ENCODE measurements at places on chromosomes 1 and 21.

DNA sequence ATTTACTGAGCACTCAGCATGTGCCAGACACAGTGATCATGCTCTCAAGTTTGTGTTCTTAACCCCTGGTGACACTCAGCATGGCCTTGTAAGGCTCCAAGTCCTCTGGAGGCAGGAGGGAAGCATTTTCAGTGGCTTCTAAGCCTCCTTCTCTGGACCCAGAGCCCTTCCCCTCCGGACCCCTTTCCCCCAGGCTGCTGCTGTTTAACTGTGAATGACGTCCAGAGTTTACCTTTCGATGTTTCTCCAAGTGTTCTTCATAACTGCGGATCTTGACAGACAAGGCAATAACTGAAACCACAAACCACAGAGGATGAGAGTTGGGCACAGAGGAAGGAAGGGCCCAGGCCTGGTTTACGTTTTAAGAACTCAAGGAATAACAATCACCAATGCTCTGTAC lies 6.5 kb downstream of the MRPS15 start:
- no peak for DNase-seq

DNA sequence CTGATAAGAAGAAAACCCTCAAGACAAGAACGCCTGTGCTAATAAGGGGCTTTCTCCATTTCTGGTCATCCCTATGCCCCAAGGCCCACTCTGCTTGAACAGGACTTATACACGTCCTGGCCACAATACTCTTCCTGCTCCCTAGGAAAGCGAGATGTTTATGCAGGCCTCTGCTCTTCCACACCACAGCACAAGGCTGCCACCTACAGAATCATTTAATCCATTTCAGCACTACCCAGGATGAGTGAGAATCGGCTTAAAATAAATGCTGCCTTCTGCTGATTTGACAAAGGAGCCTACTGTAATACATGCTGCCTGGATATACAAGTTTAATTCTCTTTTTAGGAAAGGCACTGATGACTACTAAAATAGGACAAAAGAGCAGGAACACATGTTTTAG lies 29.4 kb downstream of the FRRS1 start:
- peak; percentile 40 for DNase-seq

GRCh38 chr1:19668888-19669287 lies 4.2 kb downstream of the HTR6 start:
- DNase-seq: no peak

- no peak for DNase-seq
Measured at GRCh38 chr1:8211251-8211882, 106.5 kb upstream of the SLC45A1 start.

GRCh38 chr1:225921734-225922709 lies 2.0 kb downstream of the PYCR2 start:
- no peak for DNase-seq

DNA sequence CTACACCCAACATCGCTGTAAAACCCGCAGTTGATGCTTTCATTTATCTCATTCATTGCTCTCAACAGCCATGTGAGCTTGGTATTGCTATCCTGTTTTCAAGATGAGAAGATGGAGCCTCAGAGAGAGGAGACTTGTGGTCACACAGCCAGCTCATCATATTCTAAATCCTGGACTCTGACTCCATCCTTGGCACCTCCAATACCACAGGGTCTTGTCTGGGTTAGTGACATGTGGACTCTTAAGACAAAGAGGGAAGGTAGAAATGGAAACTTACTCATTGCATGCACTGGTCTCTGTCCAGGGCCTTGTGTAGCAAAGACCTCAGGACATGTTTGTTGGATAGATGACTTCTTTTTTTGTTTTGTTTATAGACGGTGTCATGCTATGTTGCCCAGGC lies 7.0 kb upstream of the RNF19B start:
- DNase-seq: no peak

DNA sequence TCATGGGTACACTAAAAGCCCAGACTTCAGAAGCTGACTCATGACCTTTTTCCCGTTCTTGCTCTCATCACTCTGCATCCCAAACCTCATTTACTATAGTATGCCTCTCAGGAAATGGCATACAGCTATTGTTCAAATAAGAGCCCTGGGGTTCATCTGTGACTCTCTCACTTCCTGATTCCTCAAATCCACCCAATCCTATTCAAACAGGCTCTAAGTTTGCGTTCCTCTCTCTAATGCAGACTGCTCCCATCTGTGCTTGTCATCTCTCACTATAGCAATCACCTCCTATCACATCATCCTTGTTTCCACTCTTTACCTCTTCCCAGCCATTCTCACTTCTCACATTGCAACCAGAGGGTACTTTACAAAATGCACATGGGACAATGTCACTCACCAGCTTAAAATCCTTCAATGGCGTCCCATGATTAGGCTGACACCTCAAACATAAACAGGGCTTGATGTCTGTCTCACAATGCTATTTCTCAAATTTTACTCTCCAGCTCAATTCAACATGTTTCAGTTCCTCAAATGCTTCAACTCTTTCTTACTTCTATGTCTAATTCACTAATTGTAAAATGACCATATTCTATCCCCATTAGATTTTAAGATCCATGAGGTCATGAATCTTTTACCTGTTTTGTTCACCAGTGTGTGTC lies 408.4 kb downstream of the NTNG1 start:
- no peak for DNase-seq

- DNase-seq: no peak
Measured at GRCh38 chr1:34907487-34908090, 21.9 kb downstream of the DLGAP3 start.

GRCh38 chr1:238487931-238488330 lies 597.2 kb upstream of the ZP4 start:
- peak; percentile 66 for DNase-seq

GRCh38 chr1:63693944-63694571 lies 79.8 kb upstream of the ROR1 start:
- DNase-seq: no peak

DNA sequence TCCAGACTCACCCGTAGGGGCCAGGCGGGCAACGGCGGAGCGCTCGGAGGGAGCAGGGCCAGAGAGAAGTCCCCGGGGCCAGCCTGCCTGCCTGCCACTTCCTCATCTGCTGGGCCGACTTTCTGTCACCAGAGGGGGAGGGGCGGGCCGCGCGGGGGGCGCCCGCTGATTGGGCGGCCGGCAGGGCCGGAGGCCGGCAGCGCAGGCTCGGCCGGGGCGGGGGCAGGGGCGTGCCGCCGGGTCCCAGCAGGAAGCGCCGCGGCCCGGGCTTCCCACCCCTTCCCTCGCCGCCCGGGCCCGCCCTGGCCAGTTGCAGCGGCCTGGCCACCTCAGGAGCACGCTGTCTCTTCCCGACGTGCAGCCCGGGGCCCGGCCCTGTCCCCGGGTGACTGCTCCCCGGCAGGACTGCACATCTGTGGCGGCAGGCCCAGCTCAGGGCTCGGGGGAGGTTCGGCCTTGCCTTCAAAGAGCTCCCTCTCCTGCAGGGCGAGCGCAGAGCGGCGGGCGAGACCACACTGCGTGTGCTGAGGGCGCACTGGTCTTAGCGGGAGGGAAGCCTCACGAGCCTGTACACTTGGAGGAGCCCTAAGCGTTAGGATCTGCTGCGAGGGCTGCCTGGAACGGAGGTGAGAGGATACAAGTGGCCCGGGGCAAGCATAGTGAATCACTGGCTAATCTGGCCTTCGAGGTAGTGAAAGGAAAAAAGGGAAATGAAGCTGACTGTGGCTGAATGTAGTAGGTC lies at the start of gene ELOVL1:
Gene ELOVL1, minus strand, starts transcription at position 108 of the 742 bp plus-strand sequence. CDS start 2,402 bp downstream, outside the sequence.
- peak; percentile 66 for DNase-seq

DNA sequence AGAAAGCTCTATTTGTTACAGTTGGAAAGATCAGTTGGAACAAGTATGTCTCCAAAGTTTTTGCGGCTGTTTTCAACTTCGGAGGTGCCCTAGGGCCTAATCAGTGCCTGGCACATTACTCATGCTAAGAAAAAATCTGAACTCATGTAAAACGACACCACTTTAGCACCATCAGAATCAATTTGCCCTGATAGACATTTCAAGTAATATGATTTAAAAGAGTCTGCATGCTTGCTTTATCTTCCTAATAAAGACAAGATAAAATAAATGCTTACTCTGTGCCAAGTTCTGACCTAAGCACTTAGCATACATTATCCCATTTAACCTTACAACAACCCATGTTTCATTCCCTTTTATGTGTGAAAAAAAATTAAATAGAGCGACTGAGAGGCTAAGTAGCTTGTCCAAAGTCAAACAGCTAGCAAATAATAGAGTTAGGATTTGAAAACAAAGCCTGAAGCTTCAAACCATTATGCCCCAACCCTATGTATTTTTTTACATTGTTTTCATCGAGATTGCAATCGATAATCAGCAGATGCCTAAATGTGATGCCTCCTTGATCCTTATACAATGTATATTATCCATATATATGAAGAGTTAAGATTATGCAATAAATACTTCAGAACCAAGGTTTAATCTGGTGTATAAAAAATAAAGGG lies 91.3 kb downstream of the DENND1B start:
- DNase-seq: no peak

DNA sequence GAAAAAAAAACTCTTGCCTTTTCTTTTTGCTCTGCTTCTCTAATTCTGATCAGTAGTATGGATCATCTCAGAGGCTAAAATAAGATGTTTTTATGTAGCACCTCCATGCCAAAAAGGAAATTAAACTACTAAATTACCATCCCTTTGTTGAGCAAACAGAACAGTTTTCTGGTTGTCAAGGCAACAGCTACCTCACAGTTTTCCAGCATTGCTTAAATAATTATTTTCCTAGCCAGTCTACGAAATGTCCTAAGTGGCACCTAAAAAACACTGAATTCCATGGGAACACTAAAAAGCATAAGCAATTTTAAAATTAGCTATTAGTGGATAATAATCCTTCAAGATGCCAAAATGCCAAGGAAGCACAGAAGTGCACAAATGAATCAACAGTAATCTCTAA lies 61.7 kb downstream of the ARID4B start:
- DNase-seq: no peak

DNA sequence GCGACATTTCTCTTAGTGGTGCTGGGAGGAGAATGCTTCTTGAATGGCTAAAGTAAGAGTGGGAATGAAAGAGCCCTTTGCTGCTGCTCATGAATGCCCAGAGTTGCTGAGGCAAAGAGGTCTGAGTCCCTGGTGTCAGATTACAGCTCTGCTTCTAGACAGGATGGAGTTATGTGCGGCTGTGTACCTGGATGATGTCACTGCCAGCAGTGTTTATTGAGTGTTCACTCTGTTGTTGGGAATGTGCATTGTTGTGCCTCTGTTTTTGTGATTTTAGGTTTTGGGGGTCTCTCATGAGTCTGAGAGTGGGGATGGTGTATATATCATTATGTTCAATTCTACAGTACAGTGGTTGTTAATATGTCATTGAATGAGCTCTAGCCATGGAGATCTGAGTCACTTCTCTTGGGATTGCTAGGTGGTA lies 2.7 kb downstream of the CDC14A start:
- DNase-seq: no peak

- no peak for DNase-seq
Measured at GRCh38 chr1:40386359-40386723, 12.8 kb downstream of the SMAP2 start.

DNA sequence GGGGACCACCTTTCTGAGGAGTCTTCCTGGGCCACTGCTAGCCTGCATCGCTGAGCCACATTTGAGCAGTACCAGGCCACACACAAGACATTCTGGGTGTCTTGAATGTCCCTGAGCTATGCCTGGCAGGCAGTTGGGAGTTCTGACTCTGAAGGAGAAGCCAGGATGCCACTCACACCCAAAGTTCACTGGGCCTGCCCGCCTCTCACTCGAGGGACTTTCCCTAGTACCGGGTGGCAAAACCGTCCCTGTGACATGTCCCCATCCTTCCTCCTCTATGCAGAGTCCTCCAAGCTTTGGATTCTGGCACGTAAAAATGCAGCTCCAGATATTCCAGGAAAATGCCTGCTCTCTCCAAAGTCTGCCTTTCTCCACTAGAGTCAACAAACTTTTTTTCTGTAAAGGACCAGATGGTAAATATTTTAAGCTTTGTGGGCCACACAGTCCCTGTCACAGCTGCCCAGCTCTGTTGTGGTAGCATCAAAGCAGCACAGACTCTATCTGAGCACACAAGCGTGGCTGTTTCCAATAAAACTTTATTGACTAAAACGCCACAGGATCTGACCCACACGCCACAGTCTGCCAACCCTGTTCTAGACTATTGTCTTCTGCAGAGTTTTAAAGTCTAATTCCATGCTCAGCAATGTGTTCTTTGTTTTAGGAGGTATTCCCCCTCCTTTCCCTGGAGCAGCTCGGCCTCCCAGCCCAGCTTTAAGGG lies 19.2 kb upstream of the GUCA2B start:
- DNase-seq: no peak

DNA sequence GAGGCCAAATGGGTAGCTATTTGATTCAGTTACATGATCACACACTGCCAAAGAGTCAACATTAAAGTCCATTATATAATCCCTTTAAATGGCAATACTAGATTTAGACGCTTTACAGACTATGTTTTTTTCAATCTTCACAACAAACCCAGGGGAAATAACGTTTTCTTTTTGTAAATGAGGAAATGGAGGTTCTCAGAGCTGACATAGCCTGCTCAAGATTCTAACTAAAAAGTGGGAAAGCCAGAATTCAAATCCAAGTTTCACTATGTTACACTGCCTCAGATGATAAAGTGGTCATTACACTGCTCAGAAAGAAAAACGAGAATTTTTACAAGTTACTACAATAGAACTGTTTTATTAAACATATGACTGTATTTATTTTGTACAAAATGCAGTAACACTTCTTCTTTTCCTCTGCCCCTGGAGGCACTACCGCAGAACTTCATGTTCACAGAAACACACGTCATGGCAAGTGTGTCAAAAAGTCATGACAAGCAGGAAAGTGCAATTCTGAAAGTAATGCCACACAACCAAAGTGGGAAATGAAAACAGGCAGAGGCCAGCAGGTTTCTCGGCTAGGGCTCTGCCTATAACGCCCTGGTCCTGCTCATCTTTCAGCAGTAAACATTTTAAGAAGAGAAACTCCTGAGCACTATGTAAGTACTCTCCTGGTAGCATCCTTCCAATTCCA lies 19.0 kb downstream of the THEMIS2 start:
- DNase-seq: no peak

DNA sequence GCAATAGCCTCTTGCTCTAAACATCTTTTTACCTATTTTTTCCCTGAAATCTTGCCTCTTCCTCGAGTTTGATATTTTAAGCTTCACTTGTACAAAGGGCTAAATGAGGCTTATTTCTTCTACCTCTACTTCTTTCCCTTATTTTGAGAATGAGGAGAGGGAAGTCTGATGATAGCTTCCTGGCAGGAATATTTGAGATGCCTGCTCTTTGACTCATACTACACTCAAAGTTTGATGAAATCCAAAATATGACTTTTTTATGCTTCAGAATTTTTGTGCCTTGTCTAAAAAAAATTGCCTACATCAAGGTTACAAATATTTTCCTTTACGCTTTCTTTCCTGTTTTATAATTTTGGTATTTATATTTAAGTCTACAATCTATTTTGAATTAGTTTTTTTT lies 624.4 kb upstream of the PLXNA2 start:
- DNase-seq: peak; percentile 20
